ENCODE measurements at places on chromosomes 2 and 18.

GRCh38 chr18:22320771-22321170 lies 96.9 kb downstream of the CTAGE1 start:
- no peak for DNase-seq

- no peak for DNase-seq
Observed at GRCh38 chr18:76903386-76903785, 81.0 kb downstream of the ZNF236 start.

DNA sequence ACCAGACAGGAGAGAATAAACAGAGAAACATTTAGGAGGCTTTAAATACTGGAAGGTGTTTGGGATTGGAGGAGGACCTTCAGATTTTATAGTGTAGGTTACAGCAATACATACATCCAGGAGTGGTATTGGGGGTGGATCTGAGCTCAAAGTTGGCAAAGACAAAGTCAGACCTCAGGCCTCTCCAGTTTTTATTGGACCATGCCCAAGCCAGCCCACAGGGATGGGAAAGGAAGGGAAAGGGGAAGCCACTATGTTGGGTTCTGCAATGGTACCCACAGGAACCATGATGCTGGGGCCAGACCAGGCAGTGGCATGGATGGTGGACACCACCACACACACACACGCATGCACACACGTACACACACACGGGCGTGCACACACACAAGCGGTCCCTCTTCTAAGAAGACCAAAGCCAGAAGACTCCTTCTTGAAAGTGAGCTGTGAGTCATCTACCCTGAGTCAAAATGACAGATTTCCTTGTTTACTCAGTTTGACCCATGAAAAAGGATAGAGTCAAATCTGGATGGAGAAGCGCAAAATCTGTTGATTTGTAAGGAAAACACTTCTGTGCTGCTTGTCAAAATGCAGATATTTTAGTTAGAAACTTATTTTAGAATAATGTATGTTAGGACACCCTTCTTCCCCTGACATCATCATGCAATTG lies 87.9 kb downstream of the TRABD2A start:
- no peak for DNase-seq

DNA sequence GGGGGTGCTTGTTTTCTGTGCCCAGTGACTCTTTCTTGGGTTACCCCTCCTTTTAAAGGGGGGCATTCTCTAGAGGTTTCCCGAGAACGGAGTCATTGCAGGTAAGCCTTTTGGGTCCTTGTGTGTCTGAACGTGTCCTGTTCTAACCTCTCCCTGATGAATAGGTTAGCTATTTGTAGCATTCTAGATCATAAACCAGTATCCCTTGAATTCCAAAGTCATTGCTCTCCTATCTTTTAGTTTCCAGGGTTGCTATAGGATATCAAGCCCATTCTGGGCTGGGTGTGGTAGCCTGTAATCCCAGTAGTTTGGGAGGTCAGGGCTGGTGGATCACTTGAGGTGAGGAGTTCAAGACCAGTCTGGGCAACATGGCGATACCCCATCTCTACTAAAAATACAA lies 65.9 kb upstream of the YWHAQ start:
- no peak for DNase-seq

DNA sequence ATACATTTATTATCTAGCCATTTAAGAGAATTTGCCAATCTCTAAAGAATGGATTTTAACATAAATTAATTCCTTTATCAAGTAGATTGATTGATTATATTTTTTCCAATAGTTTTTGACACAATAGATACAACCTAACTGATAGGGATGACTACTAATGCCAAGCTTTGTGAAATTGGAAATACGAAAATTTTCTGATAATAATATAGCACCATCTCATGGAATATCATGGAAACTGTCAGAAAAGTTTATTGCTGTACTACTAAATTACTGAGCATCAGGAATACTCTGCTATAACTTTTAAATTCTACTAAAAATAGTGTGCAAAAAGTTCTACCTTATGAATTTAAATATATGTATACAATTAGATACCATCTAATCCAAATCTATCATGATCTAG lies 101.8 kb upstream of the MAP2 start:
- no peak for DNase-seq

DNA sequence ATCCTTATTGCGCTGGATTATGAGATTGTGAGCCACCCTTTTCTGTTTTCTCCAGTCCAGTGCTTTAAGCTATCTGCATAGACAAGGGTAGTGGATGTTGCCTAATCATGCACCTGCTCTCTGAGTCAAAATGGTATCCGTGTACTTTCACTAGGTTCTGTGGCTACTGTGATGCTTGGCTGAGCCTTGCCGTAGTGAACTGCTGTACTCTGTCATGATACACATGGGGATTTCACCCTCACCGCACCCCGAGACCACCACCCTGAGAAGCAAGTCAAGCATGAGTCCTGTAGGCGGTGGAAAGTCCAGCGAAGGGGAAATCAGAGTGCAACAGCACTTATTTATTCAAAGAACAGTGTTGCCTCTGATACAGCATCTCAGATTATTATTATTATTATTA lies 55.0 kb downstream of the ARHGAP25 start:
- DNase-seq, result no peak

GRCh38 chr2:46521215-46521683 lies 41.9 kb downstream of the TMEM247 start:
- DNase-seq, result no peak

GRCh38 chr2:15800495-15801329 lies 139.6 kb upstream of the MYCN start:
- peak; percentile 47 for DNase-seq

GRCh38 chr2:120453635-120453998 lies 107.7 kb downstream of the INHBB start:
- no peak for DNase-seq

GRCh38 chr2:165629776-165630175 lies 160.3 kb downstream of the CSRNP3 start:
- DNase-seq, result no peak

DNA sequence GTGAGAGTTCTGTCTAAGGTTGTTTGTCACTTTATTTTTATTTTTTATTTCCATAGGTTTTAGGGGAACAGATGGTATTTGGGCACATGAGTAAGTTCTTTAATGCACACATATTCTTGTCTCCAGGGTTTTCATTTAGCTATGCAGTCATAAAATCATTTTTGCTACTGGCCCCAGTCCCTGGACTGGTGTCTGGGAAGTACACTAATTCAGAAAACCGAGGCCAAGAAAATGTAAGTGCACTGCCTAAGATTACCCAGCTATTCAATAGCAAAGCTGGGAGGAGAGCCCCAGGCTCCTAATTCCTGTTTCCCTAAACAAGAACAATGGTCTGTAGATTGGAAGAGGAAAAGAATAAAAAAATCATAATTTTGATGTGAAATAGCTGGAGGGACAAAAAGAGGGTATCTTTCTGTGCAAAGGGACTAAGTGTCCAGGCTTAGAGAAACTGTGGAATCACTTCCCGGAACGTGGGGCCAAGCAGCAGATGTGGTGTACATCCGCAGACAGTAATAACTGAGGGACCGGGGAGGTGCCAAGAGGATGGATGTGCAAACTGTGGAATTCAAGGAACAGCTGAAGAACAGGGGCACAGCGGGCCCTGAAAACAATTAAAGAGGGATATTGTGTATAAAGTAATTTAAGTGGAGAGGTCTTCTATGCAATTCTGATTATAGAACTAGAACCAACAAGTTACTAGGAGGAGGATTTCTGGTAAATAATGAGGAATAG lies 236.3 kb downstream of the ACKR3 start:
- DNase-seq, result no peak

- no peak for DNase-seq
Observed at GRCh38 chr2:83873110-83873509, 586.0 kb downstream of the SUCLG1 start.

- no peak for DNase-seq
Observed at GRCh38 chr2:143608758-143609157, 479.5 kb downstream of the ARHGAP15 start.

DNA sequence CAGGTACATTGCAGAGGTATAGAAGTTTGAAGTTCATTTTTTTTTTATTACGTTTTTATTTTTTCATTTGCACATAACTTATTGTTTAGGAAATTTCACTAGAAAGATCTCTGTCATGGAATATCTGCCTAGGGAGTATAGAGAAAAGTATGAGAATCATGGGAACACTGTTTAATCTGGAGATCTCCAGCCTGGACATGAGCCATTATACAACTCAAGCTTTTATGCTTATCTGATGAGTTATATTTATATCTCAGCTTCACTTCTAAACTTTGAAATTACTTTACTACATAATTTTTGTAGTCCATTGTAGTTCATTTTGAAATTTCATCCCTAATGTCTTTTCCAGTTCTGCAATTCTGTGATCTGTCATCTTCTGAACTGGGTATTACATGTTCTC lies 515.6 kb downstream of the ERBB4 start:
- no peak for DNase-seq

- no peak for DNase-seq
Observed at GRCh38 chr2:237074211-237074993, 11.3 kb upstream of the COPS8 start.

DNA sequence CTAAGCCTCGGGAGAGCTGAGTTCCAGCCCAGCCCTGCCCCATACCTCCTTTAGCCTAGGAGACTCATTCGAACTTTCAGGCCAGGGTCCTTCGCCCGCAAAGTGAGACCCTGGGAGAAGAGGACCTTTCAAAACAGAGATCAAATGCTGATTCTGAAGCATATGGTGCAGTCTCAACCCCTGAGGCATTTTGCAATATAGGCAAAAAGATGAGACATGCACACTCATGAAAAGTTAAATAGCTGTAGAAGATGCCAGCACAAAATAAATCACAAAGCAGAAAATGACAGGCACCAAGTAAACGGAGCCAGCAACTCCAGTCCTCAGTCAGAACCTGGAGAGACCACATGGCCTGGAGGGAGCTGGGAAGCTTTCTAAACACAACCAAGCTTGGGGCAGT lies 542.7 kb upstream of the RAB6C start:
- DNase-seq, result no peak

- DNase-seq, result no peak
Observed at GRCh38 chr2:241563981-241564595, 5.5 kb downstream of the BOK start.

GRCh38 chr2:38485734-38486133 lies 108.7 kb upstream of the ATL2 start:
- no peak for DNase-seq

DNA sequence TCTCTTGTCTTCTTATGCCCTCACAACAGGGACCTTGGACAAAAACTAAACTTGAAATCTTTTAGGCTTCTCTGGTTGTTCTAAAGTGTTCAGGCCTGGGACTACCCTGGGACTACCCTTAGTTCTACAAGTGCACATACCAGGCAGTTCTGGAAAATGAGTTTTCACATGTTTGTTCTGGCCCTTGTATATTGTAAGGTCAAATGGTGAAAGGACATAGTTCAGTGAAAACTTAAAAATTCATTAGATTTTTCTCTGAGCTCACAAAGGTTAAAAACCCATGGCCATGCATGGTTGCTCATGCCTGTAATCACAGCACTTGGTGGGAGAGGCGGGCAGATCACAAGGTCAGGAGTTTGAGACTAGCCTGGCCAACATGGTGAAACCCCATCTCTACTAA lies 875.5 kb upstream of the FAM98A start:
- DNase-seq, result no peak

- DNase-seq, result no peak
Observed at GRCh38 chr2:210515911-210516310, 39.4 kb upstream of the LANCL1 start.

All from iPS-NIHi11 (cell line).